Stromal cell of bone marrow (primary cell): ENCODE measurements at places on chromosomes 2 and 18.

DNA sequence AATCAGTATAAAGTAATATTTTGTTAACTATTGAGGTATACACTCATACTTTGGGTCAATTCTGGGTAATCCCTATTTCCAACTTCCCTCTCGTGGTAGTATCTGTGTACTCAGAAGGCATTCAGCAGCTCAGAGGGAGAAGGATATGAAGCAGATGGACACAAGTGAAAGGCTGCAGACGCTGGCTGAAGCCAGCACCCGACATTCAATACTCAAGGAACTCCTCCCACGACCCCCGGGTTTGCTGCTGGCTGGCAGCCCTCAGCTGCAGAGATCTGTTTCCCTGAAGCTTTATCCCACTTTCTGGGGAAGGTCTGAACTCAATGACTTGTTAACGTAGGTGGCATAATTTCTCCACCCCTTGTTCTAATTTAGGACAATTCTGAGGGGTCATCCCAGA is 847.3 kb upstream of the SOX11 start:
- no peak for DNase-seq

- DNase-seq, result peak; percentile 17
These were observed 17.0 kb downstream of the THNSL2 start for GRCh38 chr2:88187038-88187676.

GRCh38 chr2:133755480-133756300 is 187.4 kb upstream of the NCKAP5 start:
- DNase-seq, result peak; percentile 97

DNA sequence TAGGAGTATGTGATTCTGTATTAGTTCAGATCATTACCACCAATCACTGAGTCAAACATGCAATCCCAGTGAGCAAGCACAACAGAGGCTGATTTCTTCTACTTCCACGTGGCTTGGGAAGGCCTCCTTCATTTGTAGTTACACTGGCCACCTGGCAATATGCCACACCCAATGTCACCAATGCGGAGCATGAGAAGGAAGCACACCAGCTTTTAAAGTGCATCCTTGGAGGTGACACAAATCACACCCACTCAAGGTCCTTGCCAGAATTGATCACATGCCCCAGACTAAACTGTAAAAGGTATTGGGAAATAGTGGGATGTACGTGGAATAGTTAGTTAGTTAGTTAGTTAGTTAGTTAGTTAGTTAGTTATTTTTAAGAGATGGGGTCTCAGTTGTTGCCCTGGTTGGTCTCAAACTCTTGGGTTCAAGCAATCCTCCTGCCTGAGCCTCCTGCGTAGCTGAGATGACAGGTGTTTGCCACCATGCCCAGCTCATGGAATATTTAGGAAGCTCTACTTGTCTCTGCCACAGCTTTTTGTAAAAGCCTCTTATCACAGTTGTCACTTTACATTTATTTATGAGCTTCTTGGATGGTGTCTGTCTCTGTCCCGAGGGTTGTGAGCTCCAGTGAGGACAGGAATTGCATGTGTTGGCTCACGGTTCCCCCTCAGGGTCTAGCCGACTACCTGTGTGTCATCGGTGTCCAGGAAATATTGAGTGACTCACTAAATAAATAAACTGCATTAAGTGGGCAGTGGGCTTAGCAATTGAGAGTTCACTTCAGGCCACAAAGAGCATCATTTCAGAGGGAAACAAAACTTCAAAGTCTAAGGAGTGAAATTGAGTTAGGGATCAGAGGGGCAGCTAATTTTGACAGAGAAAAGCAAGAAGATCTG is 28.1 kb upstream of the CAB39 start:
- no peak for DNase-seq

DNA sequence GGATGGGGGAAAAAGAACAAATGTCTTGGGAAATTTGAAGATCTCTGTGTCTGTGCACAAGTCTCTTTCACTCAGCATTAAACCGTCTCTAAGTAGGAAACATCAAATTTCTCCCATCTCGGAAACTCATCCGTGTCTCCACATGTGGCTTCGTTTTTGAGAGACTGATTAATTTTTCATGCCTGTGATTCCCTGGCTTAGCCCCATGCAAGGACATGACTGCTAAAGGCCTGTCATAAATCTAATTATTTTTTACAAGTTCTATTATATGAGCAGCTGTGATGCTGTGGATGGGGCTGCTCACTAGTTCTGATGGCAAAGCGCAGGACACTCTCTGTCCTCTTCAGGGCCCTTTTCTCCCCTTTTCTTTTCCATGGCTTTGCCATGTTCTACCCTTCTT is 129.1 kb downstream of the RGPD3 start:
- no peak for DNase-seq

GRCh38 chr18:34258176-34258575 is 33.5 kb upstream of the NOL4 start:
- no peak for DNase-seq

- no peak for DNase-seq
These were observed 1.9 kb downstream of the CCDC68 start for GRCh38 chr18:54957296-54957832.

DNA sequence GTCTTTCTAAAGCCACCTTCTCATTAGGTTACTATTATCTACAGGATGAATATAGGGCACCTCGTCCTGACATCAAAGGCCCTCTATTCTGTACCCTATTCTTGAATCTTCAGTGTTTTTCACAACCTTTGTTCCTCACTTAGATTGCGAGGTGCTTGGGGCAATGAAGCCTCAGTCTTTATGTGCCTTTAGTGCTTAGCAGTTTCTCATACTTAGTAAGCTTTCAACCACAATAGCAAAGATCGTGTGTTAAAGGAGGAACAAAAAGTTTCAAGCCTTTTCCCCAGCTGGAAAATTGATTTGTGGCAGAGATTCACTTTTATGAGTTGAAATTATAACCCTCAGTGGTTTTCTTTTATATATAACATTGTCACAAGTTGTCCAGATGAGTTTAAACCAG is 226.9 kb downstream of the MYO3B start:
- no peak for DNase-seq

DNA sequence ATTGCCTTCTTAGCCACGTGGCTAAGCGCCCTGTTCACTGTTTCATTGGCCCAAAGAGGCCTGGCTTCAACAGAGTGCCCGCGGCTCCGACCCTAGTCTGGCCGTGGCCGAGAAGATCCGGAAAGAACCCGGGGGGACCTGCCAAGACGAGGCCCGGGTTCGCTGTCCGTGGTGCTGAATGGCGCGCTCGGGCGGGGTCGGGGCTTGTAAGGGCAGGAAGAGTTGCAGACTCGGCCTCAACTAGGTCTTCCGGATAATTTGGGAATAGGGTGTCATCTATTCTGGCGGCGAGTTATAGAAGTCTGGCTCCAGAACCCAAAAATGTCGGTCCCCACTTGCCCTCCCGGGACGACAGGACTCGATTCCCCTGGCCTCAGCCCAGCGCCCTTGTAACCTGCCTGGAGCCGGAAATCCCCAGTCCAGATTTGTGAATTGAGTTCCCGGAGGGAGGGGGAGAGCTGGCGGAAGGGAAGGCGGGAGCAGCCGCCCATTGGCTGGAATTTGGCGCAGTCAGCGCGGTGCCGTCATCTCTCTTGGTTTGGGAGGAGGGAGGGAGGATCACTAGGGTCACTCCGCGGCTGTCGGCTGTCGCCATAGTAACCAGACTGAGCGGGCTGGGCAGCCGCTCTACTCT is 3.5 kb downstream of the CDK5R2 start:
- DNase-seq, result no peak

DNA sequence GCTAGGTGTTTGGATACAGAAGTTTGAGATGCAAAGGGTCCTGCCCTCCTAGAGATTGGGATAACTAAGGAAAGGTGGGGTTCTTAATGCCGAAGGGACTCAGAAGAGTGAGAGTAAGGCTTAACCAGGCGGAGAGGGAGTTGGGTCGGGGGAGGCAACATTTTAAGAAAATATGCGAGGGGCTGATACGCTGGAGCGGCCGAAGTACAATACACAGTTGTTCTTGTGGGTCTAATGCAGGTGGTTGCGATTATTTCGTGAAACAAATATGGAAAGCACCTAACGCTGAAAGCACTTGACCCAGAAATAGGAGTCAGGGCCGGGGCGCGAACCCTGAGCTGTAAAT is 344 bp upstream of the MRPL33 start:
- no peak for DNase-seq

DNA sequence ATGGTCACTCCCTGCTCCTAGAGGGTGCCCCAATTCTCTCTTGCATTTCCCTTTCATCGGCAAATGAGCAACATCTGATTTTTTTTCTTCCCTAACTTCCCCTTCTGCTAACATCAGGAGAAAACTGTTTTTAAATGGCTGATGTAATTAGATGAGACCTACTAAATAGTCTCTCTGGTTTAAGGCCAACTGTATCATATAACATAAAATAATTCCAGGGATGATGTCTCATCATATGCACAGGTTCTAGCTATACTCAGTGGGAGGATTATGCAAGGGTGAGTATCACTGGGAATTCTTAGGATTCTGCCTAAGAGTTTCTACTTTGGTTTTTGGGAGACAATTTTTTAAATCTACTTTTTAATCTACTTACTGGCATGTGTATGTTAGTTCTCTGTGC is 193.4 kb downstream of the PARD3B start:
- no peak for DNase-seq
